Effector memory CD4-positive, alpha-beta T cell (primary cell): ENCODE measurements at places on chromosomes 3 and 15.

DNA sequence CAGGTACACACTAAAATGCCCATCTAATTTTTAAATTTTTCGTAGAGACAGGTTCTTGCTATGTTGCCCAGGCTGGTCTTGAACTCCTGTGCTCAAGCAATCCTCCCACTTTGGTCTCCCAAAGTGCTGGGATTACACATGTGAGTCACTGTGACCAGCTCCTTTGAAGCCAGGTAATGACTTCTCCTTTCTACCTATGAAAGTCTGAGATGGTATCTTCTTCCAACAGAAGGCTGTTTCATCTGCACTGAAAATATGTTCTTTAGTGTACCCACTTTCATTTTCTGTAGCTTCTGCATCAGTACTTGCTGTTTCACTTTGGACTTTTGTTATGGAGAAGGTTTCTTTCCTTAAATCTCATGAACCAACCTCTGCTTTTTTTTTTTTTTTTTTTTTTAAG, 8.8 kb downstream of the OIP5 start:
- no peaks in the 10 kb centered on the region for H3K4me1 ChIP-seq
- no peak overlapping the region for H3K27ac ChIP-seq
- no peak for DNase-seq

DNA sequence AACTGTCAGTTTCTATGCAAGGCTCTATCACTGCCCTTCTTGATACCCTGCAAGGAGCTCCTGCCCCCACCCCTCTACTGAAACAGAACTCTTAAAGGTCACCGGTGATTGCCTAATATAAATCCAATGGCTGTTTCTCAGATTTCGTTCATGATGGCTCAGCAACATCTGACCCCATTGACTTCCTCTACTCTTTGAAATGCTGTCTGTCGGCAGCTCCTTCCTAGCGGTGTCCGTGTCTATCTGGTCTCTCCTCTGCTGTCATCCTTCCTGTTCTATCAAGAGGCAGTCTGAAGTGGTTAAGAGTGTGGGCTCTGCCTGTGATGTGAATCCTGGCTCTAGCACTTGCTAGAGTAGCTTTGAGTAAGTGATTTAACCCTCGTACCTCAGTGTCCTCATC, 5.5 kb downstream of the TMEM266 start:
- no peak overlapping the region for H3K27ac ChIP-seq
- H3K27me3 ChIP-seq: peaks cover 5% of the 10 kb centered on the region
- H3K36me3 ChIP-seq: no peaks in the 10 kb centered on the region

GRCh38 chr3:84904816-84905555, 53.8 kb upstream of the CADM2 start:
- no peaks in the 10 kb centered on the region for H3K4me1 ChIP-seq
- no peaks in the 10 kb centered on the region for H3K27me3 ChIP-seq
- DNase-seq: no peak
- H3K36me3 ChIP-seq: no peaks in the 10 kb centered on the region

DNA sequence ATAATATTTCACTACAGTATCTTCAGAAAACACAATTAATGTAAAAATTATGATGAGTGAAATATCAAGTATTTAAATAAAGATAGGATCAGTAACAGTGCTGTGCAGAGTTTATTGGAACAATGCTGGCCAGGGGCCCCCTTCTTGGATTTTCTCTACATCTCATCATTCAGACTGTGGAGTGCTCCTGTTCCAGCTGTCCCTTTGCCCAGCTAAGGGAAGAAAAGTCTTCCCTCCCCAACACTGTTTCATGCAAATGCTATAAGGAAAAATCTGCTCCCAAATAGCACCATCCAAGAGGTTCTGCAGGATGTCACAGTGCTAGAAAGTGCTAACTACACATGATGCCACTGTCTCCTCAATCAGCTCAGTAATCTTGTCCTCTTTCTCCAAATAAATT, 64.5 kb downstream of the RPL39L start:
- no peaks in the 10 kb centered on the region for H3K4me1 ChIP-seq
- H3K27ac ChIP-seq: no peak overlapping the region
- H3K27me3 ChIP-seq: no peaks in the 10 kb centered on the region
- DNase-seq: no peak
- no peak overlapping the region for H3K4me3 ChIP-seq
- peaks cover 70% of the 10 kb centered on the region for H3K36me3 ChIP-seq

DNA sequence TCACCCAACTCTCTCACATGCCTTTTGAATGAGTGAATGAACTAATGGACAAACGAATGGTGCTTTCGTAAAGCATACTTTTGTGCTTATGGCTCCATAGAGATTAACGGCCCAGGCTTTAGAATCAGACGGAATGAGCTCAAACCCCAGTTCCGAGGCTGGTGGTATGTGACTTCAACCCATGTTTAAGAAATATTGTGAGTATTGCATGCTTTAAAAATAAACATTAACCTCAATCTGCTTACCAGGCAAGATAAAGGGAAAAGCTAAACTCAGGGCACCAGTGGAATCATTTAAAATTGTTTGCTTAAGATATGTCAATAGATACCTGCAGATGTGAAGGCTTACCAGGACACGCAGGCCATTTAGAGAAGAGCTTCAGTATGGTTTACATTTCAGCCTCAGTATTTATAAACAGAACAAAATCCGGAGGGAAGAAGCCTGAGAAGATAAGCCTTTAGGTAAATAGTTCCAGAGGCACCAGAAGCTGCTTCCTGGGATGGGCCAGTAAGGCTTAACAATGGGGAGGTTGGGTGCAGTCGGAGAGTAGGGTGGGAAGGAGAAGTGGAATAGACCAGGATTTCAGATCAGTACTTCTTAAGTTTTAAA, 186.4 kb downstream of the ADAMTS9 start:
- H3K27me3 ChIP-seq: no peaks in the 10 kb centered on the region
- no peak for DNase-seq
- no peaks in the 10 kb centered on the region for H3K36me3 ChIP-seq

DNA sequence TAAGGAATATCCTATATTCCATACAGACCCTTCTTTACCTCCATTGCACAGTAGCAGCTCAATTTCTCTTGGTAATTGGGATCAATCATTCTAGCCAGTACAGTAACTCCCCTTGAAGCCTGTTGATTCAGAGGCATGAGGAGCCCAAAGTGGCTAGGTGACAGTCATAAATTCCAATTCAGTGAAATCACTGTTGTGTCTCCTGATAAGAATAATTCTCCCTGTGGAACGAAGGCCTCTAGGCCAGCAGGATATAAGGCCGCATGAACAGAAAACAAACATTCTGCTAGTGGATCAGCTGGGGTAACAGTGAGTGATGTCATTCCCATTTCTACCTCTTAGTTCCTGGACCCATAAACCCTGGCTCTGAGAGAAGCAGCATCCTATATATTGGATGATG, 696.3 kb downstream of the NR2F2 start:
- no peaks in the 10 kb centered on the region for H3K36me3 ChIP-seq
- no peaks in the 10 kb centered on the region for H3K27me3 ChIP-seq
- no peak for DNase-seq
- H3K4me1 ChIP-seq: no peaks in the 10 kb centered on the region
- no peak overlapping the region for H3K4me3 ChIP-seq

DNA sequence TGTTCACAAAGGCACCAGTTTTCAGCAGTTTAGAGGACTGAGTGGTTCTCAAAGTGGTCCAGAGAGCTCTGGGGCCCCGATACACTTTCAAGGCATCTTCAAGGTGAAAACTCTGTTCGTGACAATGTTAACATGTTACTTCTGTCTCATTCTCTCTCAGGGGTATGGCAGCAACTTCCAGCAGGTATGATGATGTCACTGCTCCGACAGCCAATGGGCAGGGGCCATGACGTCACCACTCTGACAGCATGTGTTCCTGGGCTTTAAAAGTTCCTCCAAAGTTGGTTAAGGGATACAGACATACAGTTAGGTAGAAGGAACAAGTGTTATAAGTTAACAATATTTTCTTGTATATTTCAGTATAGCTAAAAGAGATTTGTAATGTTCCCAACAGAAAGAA, 87.9 kb downstream of the KLF15 start:
- no peak overlapping the region for H3K4me3 ChIP-seq
- no peaks in the 10 kb centered on the region for H3K27me3 ChIP-seq
- no peaks in the 10 kb centered on the region for H3K36me3 ChIP-seq
- H3K27ac ChIP-seq: no peak overlapping the region

DNA sequence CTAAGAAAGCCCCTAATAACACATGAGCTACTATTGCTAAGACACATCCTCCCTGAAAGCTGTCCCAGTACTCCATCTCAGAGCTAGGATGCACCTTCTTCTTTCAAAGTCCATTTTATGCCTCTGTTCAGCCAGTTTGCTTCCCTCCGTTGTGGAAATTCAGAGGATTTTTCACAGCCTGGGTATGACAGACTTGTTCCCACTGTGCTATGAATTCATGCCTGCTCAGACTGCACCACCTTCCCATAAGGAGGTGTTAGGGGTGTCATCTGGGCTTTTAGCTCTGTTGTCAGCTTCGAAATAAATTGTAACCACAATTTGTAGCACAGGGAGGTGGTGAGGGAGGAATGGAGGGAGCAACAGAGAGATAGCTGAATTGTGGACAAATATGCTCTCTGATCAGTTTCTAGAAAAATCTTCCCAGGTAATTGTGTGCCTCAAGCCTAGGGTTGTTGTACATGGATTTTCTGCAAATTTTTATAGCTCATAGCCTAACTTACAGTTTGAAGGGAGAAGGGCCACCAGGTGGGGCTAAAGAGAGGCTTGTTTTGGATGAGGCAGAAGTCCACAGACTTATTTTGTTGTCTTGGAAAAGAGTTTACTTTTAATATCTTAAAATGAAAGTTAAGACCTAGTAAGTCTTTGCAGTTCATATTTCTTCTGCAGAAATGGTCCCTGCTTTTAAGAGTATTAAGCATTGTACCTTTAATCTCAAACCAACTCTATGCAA, 462.0 kb downstream of the PDCD6IP start:
- no peak for DNase-seq
- no peak overlapping the region for H3K27ac ChIP-seq
- no peaks in the 10 kb centered on the region for H3K4me1 ChIP-seq
- no peak overlapping the region for H3K4me3 ChIP-seq

DNA sequence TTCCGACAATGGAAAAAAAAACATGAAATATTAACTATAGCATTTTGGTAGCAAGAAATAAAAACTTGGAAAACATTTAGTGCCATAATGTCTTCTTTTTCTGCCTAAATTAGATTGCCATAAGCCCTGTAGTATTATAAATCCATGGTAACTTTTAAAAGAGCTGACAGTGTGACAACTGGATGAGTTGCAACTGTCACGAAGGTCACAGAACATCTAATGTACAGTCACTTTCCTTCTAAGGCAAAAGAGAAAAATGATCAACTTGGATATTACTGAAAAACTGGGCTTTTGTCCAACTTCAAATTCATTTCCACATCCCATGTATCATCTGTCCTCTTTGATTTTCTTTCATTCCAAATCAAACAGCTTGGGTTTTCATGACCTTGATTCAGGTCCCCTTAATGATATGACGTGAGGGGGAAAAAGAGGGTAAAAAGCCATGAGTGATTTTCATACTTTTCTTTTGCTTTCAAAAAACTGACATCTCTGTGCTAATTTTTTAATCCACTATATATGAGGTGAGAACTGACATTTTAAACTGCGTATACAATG, 602 bp downstream of the CPB1 start:
- H3K27me3 ChIP-seq: no peaks in the 10 kb centered on the region
- DNase-seq: no peak
- H3K4me3 ChIP-seq: no peak overlapping the region
- H3K27ac ChIP-seq: no peak overlapping the region
- no peaks in the 10 kb centered on the region for H3K4me1 ChIP-seq

- H3K4me3 ChIP-seq: no peak overlapping the region
- H3K4me1 ChIP-seq: no peaks in the 10 kb centered on the region
- no peaks in the 10 kb centered on the region for H3K27me3 ChIP-seq
- H3K27ac ChIP-seq: no peak overlapping the region
These were observed 119.9 kb downstream of the CORO2B start for GRCh38 chr15:68698708-68699107.

DNA sequence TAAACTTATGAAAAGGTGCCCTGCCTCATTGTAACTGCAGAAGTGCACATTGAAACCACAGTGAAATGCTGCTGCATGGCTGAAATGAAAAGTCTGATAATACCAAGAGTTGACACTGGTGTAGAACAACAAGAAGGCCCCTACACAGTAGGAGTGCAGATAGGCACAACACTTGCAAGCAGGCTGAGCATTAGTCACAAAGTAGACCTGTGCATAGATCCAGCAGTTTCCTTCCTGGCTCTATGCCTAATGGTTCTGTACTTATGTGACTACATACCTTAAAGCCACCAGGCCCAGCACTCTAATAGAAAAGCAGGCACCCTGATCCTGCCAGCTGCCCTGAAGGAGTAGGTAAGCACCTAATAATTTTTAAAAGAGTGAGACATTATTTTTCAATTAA, 41.8 kb downstream of the PRR23E start:
- no peaks in the 10 kb centered on the region for H3K4me1 ChIP-seq
- H3K27ac ChIP-seq: no peak overlapping the region
- no peak overlapping the region for H3K4me3 ChIP-seq
- no peaks in the 10 kb centered on the region for H3K27me3 ChIP-seq
- no peaks in the 10 kb centered on the region for H3K36me3 ChIP-seq
- DNase-seq: no peak

- no peaks in the 10 kb centered on the region for H3K4me1 ChIP-seq
- H3K27ac ChIP-seq: no peak overlapping the region
- no peaks in the 10 kb centered on the region for H3K36me3 ChIP-seq
- H3K27me3 ChIP-seq: no peaks in the 10 kb centered on the region
- H3K4me3 ChIP-seq: no peak overlapping the region
These were observed 159.8 kb upstream of the CTDSPL start for GRCh38 chr3:37701734-37702433.

DNA sequence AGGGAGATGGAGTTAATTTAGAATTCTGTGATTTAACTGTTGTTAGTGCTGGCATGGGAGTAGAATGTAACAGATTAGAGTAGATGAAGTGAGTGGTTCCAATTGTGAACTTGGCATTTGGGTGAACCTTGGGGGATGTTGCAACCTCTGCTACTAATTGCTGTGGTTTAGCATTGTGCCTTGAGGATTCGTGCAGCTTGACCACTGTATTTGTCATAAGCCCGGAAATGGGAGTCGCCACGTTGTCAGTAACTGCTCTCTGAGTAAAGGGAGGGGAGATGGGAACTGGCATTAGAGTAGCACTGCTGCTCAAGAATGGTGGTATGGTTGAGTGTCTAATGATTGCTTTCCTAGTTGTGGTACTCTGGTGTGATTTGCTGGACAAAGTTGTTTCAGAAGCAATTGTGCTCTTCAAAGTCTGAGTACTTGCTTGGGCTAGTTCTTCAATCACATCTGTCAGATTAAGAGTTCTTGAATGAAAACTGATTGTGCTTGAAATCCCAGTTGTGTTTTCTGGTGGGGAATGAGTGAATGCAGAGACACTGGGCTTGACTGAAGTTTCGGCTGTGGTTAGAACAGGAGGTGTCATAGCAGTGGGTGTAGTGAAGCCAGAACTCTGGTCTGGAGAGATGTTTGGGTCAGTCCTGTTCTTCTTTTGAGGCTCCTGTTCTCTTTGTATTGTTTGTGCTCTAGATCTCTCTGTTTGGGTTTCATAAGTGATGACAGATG, 15.4 kb downstream of the IGSF10 start:
- H3K4me1 ChIP-seq: no peaks in the 10 kb centered on the region
- H3K27ac ChIP-seq: no peak overlapping the region
- no peak for DNase-seq
- no peak overlapping the region for H3K4me3 ChIP-seq

GRCh38 chr15:80609091-80609490, 86.0 kb upstream of the ABHD17C start:
- no peak overlapping the region for H3K4me3 ChIP-seq
- DNase-seq: no peak
- H3K4me1 ChIP-seq: no peaks in the 10 kb centered on the region
- H3K36me3 ChIP-seq: no peaks in the 10 kb centered on the region
- no peak overlapping the region for H3K27ac ChIP-seq
- H3K27me3 ChIP-seq: no peaks in the 10 kb centered on the region
